ENCODE measurements at places on chromosomes 12 and 14.

- no peak for DNase-seq
These were observed 485 bp upstream of the PNMA1 start for GRCh38 chr14:73714656-73715081.

DNA sequence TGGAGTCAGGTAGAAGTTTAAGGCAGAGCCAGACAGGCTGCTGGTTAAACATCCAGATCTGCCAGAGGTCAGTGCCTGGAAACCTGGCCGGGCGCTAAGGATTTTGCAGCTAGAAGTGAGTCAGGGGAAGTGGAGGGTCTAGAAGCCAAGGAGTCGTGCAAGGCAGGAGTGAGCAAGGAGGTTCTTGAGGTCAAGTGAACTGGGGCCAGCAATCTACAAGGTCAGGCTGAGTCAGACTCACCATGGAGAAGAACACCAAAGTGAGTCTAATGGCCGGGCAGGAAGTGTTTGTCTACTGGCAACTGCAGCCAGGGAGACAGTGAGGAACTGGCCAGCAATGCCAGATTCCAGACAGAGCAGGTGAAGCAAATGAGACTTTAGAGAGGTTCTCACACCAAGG lies 628.2 kb downstream of the ETNK1 start:
- DNase-seq = no peak

GRCh38 chr12:102816816-102817434 lies 100.1 kb downstream of the PAH start:
- DNase-seq = no peak

DNA sequence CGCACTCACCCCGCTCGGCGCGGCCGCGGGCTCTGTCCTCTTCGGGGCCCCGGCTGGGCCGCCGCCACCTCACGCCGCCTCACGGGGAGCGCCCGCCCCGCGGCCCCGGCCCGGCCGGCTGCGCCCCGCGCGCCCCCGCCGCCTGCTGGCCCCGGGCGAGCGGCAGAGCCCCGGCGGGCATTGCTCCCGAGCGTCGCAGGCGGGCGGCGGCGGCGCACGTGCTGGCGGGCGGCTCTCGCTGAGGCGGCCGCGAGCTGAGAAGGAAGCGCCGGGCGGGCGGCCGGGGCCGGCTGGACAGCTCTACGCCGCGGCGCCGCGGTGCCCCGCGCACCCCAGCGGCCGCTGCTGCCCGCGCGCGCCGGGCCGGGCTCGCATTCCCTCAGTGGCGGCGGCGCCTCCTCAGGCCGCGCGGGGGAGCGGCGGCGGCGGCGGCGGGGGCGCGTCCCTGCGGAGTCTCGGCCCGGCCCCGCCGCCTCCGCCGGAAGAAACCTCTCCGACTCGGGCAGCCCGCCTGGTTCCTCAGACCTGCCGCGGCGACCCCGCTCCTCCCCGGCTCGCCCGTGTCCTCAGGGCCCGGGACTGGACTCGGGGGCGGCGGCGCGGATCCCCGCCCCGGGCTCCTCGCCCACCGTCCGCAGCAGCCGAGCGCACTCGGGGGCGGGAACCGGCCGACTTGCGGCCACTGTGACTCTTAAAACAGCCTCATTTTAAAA lies at the start of gene PITPNM2:
TSS of gene PITPNM2 (minus strand) at position 347 of the 713 bp plus-strand sequence. CDS start 116,500 bp downstream, outside the sequence.
- no peak for DNase-seq

GRCh38 chr14:62234849-62235248 lies 472.6 kb downstream of the SNAPC1 start:
- DNase-seq = no peak

GRCh38 chr12:20527417-20528163 lies 159.3 kb downstream of the PDE3A start:
- peak; percentile 35 for DNase-seq
